ENCODE measurements at places on chromosomes 7 and 10. TPM values are rescaled to one million over a fixed set of nuclear protein-coding genes. Genes with fewer than 3 reads are reported as not detected.

Gene SUN3
- not detected for total RNA-seq

Gene SORBS1
- total RNA-seq: 0.56 TPM

Gene PAXIP1
- total RNA-seq: 32.9 TPM

Gene TMEM120A
- total RNA-seq: 18.9 TPM

Gene NEBL
- 7.5 TPM for total RNA-seq

Gene CYTH3
- total RNA-seq: 20.5 TPM

Gene GAD2
- 0.17 TPM for total RNA-seq

Gene NAT16
- not detected for total RNA-seq

Gene PRRT4
- total RNA-seq: 42.4 TPM

Gene GRID2IP
- total RNA-seq: not detected

Gene SLC26A5
- total RNA-seq: not detected

Gene MMS19
- total RNA-seq: 70.6 TPM

Gene C10orf62
- not detected for total RNA-seq

Gene WNT8B
- total RNA-seq: not detected

Gene MYO3A
- total RNA-seq: 0.88 TPM

Gene ARMH3
- 17.8 TPM for total RNA-seq

Gene FAM24B
- total RNA-seq: 8.0 TPM

Gene MPLKIP
- 43.8 TPM for total RNA-seq

Gene CALML3
- not detected for total RNA-seq

Gene TEX47
- not detected for total RNA-seq

Gene LRRN3
- not detected for total RNA-seq

Gene RADIL
- 7.6 TPM for total RNA-seq

Gene CADPS2
- 74.4 TPM for total RNA-seq

Gene CAMK2B
- total RNA-seq: 0.13 TPM

Gene NKX6-2
- total RNA-seq: not detected

Gene SLC26A3
- total RNA-seq: not detected

Gene GPR37
- total RNA-seq: 0.42 TPM

Gene CHCHD3
- total RNA-seq: 114 TPM

Gene NUTM2E
- total RNA-seq: 0.49 TPM

Gene ATE1
- 27.0 TPM for total RNA-seq

Gene SLC16A12
- total RNA-seq: 0.54 TPM

Gene PLEKHS1
- total RNA-seq: 0.09 TPM

Gene IRF5
- total RNA-seq: not detected

Gene SPAM1
- total RNA-seq: not detected

Gene ZNF248
- 8.7 TPM for total RNA-seq

Gene CNOT4
- total RNA-seq: 24.6 TPM

Gene CCDC136
- total RNA-seq: 6.9 TPM

Gene PLA2G12B
- not detected for total RNA-seq

Gene RAB19
- total RNA-seq: not detected

Gene NKX1-2
- total RNA-seq: not detected

Gene TMEM196
- not detected for total RNA-seq

Gene OR6V1
- total RNA-seq: not detected

Gene ASB13
- 11.9 TPM for total RNA-seq

Gene SP8
- not detected for total RNA-seq

Gene CHCHD1
- 37.5 TPM for total RNA-seq

Gene NPTX2
- total RNA-seq: 2.0 TPM
